ENCODE measurements at places on chromosomes 4 and X.
A peak's percentile ranks its signal among the peaks of the same experiment; 100 is the strongest.

- peak; percentile 87 for DNase-seq
These were observed 763 bp downstream of the GRSF1 start for GRCh38 chr4:70838666-70839588.

GRCh38 chr4:42845586-42845985, 46.9 kb upstream of the GRXCR1 start:
- peak; percentile 1 for DNase-seq

DNA sequence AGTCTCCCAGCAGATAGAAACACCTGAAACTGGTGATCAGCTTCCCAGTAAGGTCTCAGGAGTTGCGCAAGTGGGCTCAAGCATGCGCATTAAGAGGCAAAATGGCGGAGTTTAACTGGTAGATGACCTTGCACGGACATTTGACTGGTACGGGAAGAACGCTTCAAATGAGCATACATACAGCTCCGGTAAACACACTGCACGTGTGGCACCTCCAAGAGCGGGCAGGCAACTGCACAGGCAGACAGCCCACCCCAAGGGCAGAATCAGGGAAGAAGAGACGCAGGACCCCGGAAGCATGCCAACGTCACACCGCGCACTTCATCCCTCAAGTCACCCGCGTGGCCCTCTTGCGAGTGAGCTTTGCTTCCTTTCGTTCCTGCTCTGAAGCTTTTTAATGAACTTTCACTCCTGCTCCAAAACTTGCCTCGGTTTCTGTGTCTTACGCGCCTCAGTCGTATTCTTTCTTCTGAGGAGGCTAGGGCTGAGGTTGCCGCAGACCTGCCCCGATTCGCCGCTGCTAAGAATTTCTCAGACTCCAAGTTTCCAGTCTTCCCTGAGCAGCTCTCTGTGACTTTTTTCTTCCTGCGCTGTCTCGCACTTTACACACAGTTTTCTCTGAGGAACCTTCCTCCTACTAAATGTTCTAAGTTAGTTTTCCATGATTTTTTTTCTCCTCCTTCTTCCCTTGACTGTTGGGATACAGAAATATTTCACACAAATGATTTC, 180.7 kb upstream of the ZFP42 start:
- peak; percentile 21 for DNase-seq

GRCh38 chr4:71441186-71442169, 102.7 kb downstream of the SLC4A4 start:
- peak; percentile 19 for DNase-seq

DNA sequence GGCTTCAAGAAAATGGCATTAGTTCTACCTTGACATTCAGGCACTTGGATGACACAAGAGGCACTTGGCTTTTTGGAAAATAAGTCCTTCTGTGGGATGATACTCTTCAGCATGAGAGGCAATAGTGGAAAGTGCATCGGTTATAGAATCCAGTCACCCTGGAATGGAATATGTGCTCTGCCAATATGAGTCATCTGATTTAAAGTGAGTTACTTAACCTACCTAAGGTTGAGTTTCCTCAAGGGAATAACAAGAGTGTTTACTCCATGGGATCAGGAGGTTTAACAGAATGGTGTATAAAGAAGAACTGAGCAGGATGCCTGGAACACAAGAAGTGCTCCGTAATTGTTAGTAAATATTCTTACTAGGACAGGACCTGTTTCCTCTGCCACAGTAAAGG, 10.7 kb downstream of the SLC39A8 start:
- no peak for DNase-seq

DNA sequence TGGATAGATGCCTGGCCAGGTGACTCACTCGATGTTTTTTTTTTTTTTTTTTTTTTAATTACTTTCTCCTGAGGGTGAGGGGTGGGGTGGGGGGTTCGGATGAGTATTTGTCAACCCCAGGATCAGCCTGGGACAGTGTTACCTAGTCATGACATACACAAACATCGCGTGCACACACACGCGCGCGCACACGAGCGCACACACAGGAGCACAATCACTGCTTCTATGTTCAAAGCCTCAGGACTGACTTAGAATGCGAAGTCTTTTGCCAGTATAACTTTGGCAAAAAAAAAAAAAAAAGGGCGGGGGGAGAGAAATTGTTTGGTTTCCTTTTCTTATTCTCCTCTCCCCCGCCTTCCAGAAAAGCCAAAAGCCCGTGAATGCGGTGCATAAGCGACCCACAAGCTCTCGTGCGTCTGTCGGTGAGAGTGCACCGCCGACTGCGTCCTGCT, 115.0 kb upstream of the TEX13C start:
- peak; percentile 48 for DNase-seq

DNA sequence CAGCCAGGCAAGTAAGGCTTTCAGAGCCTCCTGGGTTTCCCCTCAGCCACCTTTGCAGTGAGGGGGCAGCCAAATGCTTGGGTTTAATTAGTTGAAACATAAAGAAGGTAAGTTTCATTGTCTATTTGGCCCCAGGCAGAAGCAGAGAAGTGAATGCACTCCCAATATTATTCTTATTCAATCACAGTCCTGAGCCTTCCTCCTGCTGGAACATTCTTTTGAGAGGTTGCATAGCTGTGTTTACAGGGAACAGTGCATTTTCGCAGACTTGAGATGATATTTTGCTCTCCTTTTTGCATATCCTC, 13.9 kb downstream of the SLC2A9 start:
- DNase-seq, result no peak

GRCh38 chrX:138886769-138887168, 175.3 kb upstream of the FGF13 start:
- DNase-seq, result no peak

- no peak for DNase-seq
These were observed 4.5 kb upstream of the WWC2 start for GRCh38 chr4:183094393-183095198.

DNA sequence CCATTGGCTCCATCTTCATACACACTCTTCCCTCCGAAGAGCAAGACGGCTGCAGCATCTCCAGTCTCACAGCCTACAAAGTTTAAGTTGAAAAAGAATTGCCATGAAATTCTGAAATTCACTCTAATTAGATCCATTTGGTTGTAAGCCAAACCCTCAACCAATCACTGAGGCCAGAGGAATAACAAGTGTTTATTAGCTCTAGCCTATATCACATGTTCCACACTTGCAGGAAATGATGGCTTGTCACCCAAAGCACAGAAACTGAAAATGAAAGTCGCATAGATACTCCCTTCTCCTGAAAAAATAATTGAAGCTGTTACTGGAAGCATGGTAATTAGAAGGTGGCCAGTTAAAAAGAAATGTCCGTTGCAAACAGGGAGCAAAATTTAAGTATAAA, 1071.8 kb downstream of the CCSER1 start:
- DNase-seq, result no peak

GRCh38 chr4:67996127-67996526, 32.8 kb upstream of the TMPRSS11A start:
- DNase-seq, result no peak

- no peak for DNase-seq
These were observed 26.5 kb upstream of the JADE1 start for GRCh38 chr4:128782875-128783614.

DNA sequence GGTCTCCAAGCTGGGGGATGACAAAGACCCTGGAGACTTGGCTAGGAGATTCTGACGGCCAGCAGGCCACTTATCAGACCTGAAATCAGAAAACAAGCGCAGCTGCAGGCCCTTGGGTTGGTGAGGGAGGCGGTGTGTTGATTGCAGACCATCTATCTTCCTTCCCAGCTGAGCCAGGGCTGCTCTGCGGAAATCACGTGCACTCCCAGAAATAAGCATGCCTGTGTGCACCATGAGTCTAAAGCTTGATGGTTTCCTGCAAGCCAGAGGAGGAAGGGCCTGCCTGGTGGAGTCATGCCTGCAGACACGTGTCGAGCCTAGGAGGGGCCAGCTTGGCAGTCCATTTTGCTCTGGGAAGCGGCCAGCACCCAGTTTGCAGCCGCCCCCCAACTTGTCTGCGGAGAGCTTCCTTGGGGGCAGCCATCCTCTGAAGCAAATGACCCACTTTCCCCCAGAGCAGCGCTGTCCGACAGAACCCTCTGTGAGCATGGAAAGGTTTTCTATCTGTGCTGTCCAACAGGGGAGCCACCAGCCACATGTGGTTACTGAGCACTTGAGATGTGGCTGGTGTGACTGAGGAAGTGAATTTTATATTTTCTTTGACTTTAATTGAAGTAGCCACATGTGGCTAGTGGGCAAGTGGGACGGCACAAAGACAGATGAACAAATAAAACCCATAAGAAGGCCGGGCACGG, 175.7 kb upstream of the BCOR start:
- peak; percentile 88 for DNase-seq

- no peak for DNase-seq
These were observed 2.4 kb downstream of the SLC49A3 start for GRCh38 chr4:686413-687040.

- DNase-seq, result no peak
These were observed 432.7 kb downstream of the ZIC3 start for GRCh38 chrX:137998619-137999018.

- DNase-seq, result no peak
These were observed 173.0 kb downstream of the GPC3 start for GRCh38 chrX:133812402-133812801.

DNA sequence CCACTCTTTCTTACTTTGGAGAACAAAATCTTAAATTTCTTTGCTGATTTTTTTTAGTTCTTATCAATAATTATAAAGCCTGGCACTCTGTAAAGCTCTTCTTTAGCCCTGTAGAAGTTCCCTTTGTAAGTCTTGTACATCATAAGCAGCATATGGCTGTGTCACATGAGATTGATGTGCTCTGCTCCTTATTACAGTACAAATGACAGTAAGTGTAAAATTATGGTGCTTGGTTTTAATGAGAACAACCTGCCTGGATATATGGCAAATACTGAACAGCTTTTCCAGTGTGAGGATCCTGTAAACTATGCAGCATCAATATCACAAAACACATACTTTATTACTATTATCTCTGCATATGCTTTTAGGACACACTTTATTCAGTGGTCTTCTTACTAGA, 145.9 kb upstream of the GNPDA2 start:
- no peak for DNase-seq

DNA sequence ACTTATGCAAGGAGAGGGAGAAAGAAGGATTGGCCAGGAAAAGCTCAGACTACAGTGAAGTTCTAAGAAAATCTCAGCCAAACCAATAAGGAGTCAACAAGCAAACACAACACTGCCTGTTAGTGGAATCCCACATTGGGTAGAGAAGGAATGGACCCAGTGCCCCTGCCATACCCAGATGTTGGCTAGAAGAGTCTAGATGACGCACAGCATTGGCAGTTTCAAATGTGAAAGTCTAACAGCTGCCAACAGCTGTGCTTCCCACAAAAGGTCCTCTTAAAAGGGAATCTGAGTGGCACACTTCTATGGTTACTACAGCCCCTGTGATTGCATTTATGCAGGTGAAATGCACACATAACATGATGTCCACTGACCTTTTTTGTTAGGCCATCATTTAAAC, 37.2 kb upstream of the CPEB2 start:
- no peak for DNase-seq

GRCh38 chr4:22202246-22202974, 253.8 kb upstream of the KCNIP4 start:
- no peak for DNase-seq

GRCh38 chrX:39836802-39837420, 260.8 kb downstream of the BCOR start:
- DNase-seq, result no peak

DNA sequence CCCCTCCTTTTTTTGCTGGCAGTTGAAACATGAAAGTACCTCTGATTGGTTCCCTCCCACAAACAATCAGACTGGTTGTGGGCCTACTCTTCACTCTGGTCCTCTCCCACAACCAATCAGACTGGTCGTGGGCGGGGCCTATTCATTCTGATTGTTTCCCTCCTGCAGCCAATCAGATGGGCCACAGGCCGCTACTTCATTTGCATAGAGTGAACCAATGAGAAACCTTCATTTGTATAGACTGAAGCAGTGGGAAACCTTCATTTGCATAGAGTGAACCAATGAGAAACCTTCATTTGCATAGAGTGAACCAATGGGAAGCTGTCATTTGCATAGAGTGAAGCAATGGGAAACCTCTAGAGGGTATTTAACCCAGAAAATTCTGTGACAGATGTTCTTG, 55.2 kb downstream of the TRMT44 start:
- no peak for DNase-seq

DNA sequence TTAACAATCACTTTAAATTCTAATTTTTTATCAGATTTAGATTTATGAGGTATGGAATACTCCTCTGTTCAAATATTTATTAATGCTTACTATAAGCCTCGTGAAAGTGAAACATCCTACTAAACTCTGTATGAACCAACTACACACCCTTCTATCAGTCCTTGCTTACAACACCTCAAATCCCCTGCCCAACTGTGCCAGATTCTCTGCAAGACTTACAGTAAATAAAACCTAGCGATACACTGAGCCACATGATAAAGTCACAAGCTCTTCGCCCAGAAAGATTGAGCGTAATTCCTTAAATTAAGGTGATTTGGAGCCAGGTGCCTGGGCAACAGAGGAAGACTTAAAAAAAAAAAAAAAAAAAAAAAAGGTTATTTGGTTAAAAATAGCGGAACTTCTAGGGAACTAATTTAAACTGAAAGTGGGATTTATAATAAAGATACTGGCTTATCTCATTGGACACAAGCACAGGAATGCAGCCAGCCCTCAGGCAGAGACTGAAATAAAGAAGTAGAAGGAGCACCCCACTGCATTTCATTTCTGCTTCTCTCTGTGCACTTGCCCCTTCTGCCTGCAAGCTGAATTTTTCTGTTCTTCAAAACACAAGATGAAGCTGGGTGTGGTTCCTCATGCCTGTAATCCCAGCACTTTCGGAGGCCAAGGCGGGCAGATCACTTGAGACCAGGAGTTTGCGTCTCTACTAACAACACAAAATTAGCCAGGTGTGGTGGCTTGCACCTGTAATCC, 17.5 kb upstream of the C4orf36 start:
- peak; percentile 59 for DNase-seq

- peak; percentile 43 for DNase-seq
These were observed 293.0 kb upstream of the CLNK start for GRCh38 chr4:10977534-10977933.

GRCh38 chr4:57287687-57288604, 177.8 kb upstream of the IGFBP7 start:
- no peak for DNase-seq

DNA sequence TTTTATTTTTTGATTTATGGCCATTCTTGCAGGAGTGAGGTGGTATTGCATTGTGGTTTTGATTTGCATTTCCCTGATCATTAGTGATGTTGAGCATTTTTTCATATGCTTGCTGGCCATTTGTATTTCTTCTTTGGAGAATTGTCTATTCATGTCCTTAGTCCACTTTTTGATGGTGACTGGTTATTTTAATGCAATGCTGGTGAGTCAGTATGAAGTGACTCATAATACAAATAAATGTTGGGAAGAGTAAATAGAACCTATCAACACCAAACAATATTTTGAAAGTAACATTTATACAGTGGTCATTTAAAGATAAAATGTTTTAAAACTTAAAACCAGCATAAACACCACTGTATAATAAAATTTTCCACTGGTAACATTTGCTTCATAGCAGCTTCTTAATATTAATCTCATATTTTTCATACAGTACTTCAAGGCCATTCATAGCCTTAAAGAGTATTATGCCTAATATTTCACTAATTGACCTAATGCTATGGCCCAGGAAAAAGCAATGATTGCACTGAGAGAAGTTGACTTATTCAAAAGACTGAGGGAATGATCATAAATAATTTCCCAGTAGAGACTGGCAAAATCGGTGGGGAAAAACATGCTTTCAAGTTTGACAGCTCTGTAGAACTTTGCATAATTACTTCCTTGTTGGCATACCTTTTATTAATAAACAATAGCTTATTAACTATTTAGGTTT, 33.9 kb downstream of the CASK start:
- DNase-seq, result no peak

- no peak for DNase-seq
These were observed 1072.0 kb upstream of the INTU start for GRCh38 chr4:126560794-126561193.
